Activated CD4-positive, alpha-beta memory T cell treated with anti-CD3 and anti-CD28 coated beads, Interleukin-2, amount 10 ng/mL, durations not matched to agents 7 days and 5 days (primary cell): ENCODE measurements at places on chromosomes 16 and 17. TPM values are rescaled to one million over a fixed set of nuclear protein-coding genes. Genes with fewer than 3 reads are reported as not detected.

The USP6 gene
- total RNA-seq = 0.10 TPM

The SDR42E1 gene
- total RNA-seq = 5.8 TPM

The HCRT gene
- not detected for total RNA-seq

The MAP2K6 gene
- 6.9 TPM for total RNA-seq

- no peak for DNase-seq
- H3K27ac ChIP-seq = peak overlapping the region; percentile 95
- H3K4me3 ChIP-seq = peak overlapping the region; percentile 87
These were observed 524 bp downstream of the EFTUD2 start for GRCh38 chr17:44898768-44899073.

GRCh38 chr16:48491517-48491916, 106.3 kb upstream of the SIAH1 start:
- H3K4me1 ChIP-seq = no peaks in the 10 kb centered on the region
- H3K4me3 ChIP-seq = no peak overlapping the region
- no peaks in the 10 kb centered on the region for H3K36me3 ChIP-seq
- H3K27ac ChIP-seq = no peak overlapping the region
- no peak for DNase-seq

The ABCA6 gene
- total RNA-seq = 0.13 TPM

GRCh38 chr17:12457493-12457892, 208.2 kb upstream of the MYOCD start:
- no peak overlapping the region for H3K4me3 ChIP-seq
- no peaks in the 10 kb centered on the region for H3K27me3 ChIP-seq
- H3K27ac ChIP-seq = no peak overlapping the region
- H3K36me3 ChIP-seq = peaks cover 6% of the 10 kb centered on the region
- DNase-seq = no peak
- no peaks in the 10 kb centered on the region for H3K4me1 ChIP-seq

DNA sequence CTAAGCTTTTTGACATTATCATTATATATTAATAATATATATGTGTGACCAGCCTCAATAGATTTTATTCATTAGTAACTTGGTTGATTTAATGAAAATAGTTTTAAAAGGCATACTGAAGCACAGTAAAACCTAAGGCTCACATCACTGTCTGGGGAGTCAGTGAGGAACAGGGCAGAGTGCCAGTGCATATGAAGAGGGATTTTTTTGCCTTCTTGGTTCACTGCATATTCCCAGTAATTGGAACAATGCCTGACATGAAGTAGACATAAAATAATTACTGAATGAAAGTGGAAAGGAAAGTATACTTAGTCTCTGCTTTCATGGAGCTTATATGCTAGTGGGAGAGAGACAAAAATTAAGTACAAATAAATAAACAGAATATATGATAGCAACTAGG, 81.1 kb downstream of the FTO start:
- H3K27ac ChIP-seq = no peak overlapping the region
- H3K4me1 ChIP-seq = peaks cover 1% of the 10 kb centered on the region
- DNase-seq = no peak
- H3K4me3 ChIP-seq = no peak overlapping the region

DNA sequence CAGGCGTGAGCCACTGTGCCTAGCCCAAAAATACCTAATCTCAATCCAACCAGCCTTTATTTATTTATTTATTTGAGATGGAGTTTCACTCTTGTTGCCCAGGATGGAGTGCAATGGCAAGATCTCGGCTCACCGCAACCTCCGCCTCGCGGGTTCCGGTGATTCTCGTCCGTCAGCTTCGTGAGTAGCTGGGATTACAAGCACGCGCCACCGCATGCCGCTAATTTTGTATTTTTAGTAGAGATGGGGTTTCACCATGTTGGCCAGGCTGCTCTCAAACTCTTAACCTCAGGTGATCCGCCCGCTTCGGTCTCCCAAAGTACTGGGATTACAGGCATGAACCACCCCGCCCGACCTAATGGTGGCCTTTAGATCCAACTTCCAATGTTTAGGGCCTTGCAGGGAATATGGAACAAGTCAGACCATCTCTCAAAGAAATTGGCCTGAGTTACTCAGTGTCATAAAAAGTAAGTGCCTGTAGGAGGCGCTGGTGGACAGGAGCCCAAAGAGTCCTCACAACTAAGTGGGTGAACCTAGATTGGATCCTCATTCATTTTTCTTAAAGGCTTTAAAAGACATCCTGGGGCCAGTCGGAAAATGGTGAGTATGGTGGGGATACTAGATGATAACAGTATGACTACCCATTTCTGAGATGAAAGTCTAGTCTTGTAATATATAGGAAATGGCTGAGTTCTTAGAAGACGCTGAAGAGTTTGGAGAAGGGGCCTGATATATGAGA, 4.6 kb downstream of the ZSCAN10 start:
- DNase-seq = peak; percentile 68
- no peaks in the 10 kb centered on the region for H3K27me3 ChIP-seq
- H3K27ac ChIP-seq = peak overlapping the region; percentile 37
- no peaks in the 10 kb centered on the region for H3K36me3 ChIP-seq
- peaks cover 46% of the 10 kb centered on the region for H3K4me1 ChIP-seq

The MYH1 gene
- not detected for total RNA-seq

The NEUROD2 gene
- total RNA-seq = not detected

- H3K27ac ChIP-seq = no peak overlapping the region
- H3K36me3 ChIP-seq = no peaks in the 10 kb centered on the region
- no peak overlapping the region for H3K4me3 ChIP-seq
- no peaks in the 10 kb centered on the region for H3K27me3 ChIP-seq
- H3K4me1 ChIP-seq = no peaks in the 10 kb centered on the region
These were observed 1029.6 kb downstream of the CDH11 start for GRCh38 chr16:64092271-64092670.

GRCh38 chr17:44247440-44247841, 20.5 kb downstream of the SLC4A1 start:
- H3K4me3 ChIP-seq = no peak overlapping the region
- H3K36me3 ChIP-seq = no peaks in the 10 kb centered on the region
- DNase-seq = no peak
- no peak overlapping the region for H3K27ac ChIP-seq
